ENCODE measurements at places on chromosomes 7 and 10.

DNA sequence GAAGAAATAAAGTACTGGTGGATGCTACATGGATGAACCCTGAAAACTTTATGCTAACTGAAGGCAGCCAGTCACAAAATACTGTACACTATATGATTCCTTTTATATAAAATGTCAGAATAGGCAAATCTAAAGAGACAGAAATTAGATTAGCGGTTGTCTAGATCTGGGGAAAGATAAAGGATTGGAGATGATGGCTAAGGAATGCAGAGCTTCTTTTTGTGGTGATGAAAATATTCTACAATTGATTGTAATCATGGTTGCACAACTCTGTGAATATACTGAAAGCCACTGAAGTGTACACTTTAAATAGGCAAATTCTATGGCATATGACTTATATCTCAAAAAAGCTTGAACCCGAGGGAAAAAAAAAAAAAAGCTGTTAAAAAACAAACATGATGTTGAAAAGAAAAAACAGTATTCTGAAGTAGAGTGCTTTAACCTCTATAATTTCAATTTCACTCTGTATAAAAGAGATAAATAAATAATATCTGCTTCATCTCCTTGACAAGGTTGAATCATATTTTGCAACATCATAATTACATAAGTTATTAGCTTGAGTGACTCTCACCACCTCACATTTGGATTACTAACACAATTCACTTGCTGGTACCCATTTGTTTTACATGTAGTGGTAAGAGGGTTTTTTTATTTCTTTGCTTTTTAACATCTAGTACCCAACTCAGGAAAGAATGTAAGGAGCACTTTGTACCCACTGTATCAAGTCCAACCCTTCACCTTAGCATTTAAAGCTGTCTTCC, 2.8 kb upstream of the GNAI1 start:
- DNase-seq: peak; percentile 65

GRCh38 chr10:69629519-69629896, 539 bp upstream of the FAM241B start:
- no peak for DNase-seq

GRCh38 chr7:54967377-54967776, 51.4 kb upstream of the EGFR start:
- peak; percentile 70 for DNase-seq

DNA sequence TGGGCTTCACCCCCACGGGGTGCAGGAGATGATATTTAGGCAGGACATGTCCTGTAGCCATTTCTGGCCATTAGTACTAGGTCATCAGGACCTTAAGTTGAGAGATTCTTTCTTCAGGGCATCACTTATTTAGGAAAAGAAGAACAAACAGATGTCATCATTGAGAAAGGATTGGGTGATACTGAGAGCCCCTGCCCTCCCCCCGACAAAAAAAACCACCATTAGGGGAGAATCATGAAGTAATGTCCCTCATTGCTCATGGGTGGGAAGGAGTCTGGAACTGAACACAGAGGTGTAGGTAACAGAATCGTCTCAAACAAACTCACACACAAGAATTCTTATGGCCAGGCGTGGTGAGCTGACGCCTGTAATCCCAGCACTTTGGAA, 6.4 kb upstream of the ORAI2 start:
- no peak for DNase-seq

DNA sequence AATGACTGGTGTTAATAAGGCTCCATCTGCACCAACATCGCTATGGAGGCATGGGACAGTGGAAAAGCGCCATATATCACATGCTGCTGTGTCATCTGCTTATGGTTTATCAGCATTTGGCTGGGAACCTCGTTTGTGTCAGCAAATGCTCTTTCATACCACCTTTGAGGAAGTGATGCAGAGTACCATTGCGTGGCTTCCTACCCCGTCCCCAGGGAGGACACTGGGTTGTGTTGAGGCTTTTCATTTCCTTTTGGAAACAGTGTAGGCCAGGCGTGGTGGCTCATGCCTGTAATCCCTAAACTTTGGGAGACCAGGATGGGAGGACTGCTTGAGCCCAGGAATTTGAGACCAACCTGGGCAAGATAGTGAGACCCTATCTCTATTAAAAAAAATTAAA, 6.8 kb downstream of the TACR2 start:
- DNase-seq: no peak

DNA sequence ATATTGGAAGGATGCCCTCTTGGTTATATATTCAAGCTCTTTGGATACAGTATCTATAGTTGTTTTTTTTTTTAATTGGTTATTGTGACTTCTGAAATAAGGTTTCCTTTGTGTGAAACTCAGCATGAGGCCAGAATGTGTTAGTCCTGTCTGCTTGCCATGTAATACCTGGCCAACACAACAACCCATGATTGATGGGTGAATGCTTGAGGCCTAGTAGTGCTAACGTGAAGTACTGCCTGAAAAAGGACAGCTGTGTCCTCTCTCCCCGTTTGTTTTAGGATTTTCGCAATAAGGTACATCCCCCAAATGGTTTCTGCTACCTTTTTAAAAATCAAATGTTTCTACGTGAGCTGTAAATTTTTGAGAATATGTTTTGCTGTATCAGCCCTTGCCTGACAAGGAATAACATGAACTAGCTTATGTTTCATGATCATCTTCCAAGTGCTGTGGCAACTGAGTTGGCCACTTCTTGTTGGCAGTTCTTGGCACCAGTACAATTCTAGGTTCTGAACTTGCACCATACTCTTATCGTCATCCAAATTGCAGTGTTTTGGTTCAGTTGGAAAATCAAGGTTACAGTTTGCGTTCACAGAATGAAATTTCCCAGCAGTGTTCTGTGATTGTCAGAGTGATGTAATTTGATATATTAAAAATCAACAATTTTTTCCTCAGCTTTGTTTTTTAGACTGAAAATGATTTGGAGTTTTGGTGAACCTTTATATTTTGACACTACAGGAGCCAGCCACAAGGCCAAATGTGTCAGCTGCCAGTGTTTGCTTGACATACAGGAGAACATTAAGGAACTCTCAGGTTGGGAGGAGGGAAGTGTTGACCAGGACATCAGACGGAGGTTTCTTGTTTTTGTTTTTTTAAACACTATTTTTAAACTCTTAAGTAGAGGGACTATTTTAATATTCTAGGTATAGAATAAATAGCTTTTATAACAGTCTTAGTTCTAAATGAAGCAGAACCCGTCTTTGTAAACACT, 13.5 kb upstream of the ASCC1 start:
- DNase-seq: peak; percentile 70

GRCh38 chr7:106331441-106332175, 46.8 kb upstream of the NAMPT start:
- DNase-seq: no peak

DNA sequence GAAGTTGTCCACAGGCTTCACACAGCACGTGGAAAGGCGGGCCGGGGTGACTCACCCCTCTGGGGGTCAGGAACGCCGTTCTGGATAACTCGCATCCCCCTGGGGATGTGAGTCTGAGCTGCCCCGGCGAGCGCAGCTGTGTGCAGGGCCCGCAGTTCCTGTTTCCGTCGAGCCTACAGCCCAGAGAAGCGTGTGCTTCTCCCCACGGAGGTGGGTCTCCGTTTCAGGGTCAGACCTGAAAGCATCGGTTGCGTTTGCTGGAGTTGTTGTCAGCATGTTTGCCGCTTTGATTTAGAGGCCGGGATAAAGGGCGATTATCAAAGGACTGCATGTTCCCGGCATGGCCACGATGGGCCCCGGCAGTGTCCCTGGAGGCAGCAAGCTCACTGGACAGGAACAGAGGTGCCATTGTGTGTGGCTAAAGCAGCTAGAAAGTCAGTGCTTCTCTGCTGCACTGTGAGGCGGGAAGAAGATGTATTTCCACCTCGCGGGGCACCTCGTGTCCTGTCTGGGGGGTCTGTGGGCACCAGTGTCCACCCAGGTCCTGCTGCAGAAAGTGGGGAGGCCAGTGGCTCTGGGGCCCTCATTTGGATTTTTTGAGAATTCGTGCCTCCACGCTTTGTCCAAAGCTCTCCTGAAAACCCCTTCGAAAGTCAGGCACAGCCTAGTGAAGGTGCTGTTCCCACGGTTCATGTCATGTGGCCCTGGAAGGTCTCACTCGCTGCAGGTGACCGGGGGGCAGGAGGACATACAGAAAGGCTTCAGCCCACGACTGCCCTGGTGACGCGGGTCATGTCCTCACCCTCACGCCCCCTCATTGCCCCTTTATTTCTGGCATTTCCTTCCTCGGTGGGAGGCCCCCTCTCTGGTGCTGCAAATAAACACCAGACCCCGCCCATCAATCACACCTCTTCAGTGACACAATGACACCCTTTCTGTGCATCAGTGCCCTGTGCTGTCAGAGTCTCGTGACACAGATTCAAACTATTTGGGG, 27.4 kb upstream of the GDI2 start:
- DNase-seq: no peak

DNA sequence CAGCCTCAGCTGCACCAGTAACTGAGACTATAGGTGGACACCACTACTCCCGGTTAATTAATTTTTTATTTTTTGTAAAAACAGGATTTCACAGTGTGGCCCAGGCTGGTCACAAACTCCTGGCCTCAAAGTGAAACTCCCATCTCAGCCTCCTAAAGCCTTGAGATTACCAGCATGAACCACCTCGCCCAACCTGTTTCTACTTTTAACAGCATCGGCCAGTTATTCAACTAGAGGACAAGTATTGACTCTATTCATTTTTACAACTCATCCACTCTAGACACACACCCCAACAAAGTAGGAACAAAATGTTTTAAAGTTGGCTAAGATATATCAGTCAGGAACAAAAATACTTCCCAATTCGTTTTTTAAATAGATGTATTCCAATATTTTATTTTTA, 334.8 kb downstream of the PARD3 start:
- no peak for DNase-seq

- no peak for DNase-seq
Observed at GRCh38 chr10:34184939-34185386, 630.1 kb downstream of the PARD3 start.

DNA sequence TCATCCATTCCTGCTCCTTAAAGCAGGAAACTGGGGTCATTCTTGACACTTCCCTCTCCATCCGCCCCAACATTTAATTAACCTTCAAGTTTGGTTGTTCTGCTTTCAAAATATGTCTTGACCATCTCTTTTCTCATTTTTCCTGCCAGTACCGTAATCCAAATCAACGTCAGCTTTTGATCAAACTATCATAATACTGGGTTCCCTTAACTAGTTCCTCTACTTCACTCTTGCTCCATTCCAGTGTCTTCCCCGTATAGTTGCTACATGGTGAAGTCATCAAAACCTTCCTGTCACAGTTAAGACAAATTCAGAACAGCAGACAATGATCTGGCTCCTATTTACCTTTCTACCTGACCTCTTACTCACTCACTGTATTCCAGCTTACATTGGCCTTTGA, 6.6 kb upstream of the KLF14 start:
- DNase-seq: no peak

DNA sequence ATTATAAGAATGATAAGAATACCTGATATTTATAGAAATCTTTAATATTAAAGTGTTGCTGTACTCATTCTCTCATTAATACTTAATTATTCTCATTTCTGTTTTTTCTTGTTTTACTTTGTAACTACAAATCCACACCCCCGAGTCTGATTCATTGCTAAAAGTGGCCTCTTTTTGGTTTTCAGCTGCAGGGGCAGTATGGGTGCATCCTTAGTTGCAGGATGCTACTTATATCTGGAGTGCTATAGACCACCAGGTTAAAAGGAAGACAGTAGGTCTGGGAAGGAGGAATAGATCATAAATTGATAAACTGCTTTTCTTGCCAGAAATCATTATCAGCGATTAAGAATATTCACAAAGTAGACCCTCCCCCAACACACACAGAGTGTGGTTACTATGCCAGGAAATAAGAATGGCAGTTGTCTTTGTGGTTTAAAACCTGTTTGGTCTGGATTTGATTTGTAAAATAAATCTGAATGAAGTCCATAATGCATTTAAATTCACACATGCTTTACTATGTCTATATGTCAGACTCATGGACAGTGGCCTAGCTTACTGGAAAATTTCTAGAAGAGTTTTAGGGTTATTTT, 96.5 kb downstream of the NRF1 start:
- no peak for DNase-seq

DNA sequence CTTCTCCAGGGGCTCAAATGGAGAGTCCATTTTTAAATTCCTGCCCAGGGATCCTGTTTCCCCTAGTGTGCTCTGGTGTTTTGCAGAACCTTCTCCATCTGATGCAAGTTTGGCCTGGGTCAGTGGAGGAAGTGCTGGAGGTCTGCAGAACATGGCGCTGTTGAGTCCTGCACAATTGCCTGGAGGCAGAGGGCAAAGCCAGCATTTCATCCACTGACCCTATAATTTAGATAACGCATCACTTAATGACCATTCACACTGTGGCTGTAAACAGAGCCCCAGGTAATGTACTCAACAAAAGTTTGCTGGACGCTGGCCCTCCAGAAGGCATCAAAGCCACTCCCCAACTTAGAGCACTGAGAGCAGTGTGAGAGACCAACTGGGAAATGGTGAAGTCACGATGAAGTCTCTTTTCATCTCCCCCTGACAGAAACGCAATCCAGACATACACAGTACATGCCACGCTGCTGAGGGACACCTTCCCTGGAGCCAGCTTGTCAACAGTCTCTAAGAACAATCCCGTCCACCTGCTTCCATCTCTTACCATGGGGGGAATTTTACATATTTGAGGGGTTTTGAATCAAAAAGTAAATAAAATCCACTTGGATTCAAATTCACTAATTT, 13.4 kb downstream of the C10orf71 start:
- no peak for DNase-seq

GRCh38 chr7:43591558-43592180, 8.8 kb downstream of the STK17A start:
- DNase-seq: peak; percentile 67

- peak; percentile 73 for DNase-seq
Observed at GRCh38 chr7:81447351-81447952, 322.4 kb downstream of the HGF start.

DNA sequence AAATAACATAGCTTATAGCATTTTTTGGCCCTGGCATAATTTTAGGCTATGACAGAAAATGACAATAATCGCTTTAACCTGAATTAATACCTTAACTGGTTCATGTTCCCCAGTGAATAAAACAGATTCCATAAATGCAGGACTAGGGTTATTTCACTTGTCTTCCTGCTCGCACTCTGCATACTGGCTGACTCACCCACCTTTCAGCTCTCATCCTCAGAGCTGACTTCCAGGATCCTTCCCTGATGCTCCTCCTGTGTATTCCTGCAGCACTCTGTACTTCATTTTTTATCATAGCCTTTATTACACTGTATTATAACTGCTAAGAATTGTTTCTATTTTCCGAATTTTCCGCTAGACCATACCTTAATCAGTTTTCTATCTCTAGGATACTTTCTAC, 123.7 kb downstream of the AVL9 start:
- DNase-seq: no peak

Data from amniotic epithelial cell (primary cell).